ENCODE measurements at places on chromosomes 12 and 14.

DNA sequence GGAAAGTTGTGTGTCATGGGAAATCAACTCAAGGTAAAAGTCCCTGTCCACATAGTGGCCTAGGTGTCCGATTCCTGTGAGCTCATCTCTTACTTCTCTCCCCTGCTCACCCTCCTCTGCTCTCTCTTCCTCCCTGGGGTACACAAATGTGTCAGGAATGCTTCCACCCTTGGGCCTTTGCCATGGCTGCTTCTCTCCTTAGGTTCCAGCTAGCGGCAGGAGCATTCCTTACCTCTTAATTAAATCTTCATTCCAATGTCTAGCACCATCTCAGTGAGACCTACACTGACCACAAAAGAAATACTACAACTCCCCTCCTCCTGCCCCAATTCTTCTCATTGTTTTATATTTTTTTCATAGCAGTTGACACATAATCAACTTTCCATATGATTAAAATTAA lies 298.6 kb downstream of the PDZRN4 start:
- no peak for DNase-seq

DNA sequence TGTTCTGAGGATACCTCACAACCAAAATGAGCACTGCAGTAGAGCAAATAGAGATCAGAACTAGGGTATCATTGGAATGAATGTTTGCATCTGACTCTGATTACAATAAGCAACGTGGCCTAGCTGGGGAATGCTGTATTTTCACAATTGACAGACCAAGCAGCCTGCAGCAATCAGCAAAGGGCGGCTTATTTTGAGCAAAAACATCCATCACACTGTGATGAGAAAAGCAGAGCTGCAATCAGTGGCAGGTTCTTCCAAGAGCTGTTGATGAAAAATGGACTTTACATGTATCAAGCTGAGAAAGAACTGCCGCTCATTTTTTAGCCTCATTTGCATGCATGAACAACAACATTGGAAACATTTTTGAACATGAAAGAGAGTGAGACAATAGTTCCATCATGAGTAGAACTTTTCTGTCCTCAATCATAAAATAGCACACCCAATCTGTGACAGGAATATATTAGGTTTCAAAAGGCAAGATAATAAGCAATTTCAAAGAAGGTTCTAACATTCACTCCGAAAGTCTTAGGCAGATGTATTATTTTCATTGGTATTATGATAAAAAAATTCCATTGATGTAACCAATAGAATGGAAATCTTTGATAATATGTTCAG lies 249.7 kb upstream of the FBXO33 start:
- no peak for DNase-seq

DNA sequence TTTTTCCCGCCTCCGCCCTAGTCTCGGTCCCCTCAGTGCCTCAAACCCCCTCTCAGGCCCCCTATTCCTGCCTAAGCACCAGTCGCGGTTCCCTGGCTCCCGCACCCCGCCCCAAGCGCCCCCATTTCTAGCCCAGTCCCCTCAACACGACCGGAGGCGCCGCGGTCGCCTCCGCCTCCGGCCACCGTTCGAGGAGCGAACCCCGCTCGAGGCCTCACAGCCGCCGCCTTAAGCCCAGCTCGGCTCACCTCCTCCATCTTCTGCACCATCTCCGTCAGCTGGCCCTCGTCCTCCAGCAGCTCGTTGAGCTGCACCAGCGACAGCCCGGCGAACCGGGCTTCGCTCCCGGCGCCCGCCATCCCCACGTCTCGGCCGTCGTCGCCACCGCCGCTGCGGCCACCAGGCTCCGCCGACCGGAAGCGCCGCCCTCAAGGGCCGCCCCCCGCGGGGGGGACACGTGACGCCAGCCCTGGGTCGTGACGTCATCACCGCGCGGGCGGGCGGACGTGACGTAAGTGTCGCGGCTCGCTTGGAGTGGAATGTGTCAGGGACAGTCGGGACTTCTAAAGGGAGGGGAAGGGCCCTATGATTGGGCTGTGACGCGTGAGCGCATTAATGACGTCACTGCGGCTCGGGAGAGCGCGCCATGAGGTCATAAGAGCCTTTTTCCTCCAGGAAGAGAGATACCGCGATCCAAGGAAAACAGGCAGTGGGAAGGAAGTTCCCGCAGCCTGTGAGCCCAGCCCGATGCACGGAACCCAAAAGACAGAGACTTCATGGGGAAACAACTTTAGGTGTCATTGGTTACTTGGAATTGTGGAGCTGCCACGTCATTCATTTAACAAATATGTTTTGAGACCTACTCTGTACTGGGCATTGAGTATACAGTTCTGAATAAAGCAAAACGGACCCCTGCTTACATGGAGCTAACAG lies at the start of gene VPS37B:
VPS37B (minus strand) TSS at position 421 of the 933 bp plus-strand sequence; CDS start at position 359, 62 bp downstream.
- DNase-seq = peak; percentile 87

DNA sequence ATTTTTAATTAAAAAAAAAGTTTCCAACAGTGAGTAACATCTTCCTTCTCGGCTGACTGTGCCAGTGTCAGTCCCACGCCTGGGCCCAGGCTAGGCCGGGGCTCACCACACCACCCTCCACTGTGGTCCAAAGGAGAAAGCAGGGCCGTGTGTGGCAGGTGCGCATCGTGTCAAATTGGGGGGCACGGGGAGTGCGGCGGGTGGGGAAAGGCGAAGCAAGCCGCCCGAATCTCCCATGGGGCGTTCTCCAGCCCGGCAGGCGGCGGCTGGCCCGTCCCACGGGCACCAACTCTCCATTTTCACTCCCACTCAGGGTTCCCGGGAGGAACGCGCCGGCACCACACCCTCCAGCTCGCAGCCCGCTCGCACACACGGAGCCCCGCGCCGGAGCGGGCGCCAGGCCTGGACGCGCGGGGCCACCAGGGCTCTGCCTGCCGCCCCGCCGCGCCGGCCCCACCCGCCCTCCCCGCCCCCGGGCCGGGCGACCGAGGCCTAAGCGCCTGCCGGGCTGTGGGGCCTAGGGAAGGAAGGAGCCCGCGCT lies 604 bp downstream of the EEA1 start:
- DNase-seq = peak; percentile 52

GRCh38 chr12:20798554-20798953 lies 12.0 kb upstream of the SLCO1B3 start:
- DNase-seq = no peak

DNA sequence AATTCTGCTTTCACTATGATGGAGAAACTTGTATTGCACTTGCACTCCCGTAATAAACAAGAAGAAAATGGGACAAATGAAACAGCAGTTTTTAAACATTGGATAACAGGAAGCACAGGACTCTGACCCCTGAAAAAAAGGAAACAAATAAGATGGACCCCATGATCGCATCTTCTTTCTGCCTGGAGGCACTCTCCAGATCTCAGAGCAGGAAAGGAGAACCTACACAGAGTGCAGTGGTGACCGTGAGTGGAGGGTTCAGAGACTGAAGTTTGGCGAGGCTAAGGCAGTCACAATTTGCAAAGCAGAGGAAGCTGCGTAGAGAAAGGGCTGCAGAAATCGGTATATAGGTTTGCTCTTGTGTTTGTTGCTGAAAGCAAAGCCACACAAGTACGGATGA lies 6.1 kb upstream of the FGF6 start:
- no peak for DNase-seq

DNA sequence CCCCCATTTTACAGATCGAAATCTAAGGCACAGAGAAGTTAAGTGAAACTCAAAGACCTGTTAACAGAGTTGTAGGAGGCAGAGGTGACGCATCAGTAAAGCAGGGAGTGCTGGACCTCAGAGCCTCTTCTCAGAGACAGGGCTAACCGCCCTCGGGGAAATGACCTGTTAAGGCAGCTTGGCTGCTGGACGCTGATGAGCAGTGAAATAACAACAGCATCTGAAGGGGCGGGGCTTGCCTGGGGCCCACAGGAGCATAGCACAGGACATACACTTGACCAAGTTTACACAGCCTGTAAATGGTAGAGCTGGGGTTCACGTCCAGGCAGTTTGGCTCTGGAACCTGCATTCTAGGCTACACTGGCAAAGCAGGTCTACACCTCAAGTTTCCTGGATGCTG lies 39.3 kb downstream of the LRTM2 start:
- no peak for DNase-seq

DNA sequence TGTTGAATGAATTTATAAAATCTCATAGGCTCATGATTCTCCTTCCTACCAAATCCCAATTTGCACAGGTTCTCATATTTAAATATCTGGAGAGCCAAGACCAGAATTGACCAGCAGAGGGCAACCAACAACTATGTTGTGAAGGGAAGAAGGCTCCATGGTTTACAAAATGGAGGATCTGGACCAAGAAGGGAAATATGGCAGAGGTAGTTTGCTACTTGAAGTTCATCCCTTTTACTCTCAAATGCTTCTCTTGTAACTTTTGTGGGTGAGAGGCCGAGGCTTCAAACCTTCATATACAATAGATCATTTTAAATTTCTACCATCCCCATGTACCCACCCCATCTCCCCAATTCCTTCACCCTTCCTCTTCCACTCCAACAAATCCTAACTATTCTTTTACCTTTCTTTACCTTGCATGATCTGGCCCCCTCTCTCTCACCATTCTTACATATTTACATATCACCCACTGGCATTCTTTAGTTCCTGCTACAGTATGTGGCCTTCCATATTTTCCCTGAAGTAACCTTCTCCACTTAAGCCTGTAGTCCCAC lies 3.8 kb upstream of the SMARCC2 start:
- peak; percentile 73 for DNase-seq

DNA sequence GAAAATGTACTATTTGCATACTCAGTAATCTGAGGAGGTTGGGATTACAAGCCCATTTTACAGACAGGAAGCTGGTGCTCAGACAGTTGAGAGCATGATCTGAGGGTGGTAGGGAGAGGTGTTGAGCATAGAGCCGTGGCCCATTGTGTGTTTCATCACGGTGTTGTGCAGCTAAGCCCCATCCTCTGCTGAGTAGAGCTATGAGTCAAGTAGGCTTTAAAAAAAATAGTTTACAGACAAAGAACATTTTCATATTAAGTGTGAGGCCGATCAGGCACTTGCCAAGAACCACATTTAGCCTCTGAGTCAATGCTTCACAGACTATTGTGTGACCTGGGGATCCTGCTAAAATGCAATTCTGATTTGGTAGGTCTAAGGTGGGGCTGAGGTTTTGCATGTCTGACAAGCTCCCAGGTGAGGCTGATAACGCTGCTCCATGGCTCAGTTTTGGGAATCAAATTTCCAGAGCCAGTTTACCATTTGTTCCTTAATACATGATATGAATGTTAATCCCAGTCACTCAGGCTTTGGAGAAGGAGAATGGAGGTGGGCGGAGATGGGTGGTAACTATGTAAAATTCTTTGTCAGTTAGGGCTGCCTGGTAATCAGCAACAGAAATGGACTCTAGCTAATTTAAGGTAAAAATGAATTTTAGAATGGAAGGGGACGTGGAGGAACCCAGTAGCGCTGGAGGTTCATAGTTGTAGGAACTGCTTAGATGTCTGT lies 22.2 kb downstream of the ZNF664 start:
- DNase-seq = no peak

DNA sequence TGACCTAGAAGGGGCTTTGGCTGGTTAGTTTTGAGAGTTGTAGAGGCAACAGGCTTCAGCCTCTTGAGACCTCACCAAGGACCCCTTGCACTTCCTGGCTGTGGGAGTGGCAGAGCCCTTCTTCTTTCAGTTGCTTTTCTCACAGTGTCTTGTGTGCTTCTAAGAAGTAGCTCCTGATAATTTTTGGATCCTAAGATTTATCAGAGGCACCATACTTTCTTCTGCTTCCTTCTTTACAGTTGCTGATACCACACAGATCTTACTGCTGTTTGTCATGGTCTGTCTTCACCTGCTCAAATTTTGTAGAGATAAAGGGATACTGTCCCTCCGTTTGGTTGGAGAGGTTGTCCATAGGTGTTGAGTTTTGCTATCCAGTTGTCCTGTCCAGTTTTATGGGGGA lies 33.8 kb downstream of the VRK1 start:
- no peak for DNase-seq

GRCh38 chr12:6285063-6285477 lies 25.4 kb upstream of the PLEKHG6 start:
- peak; percentile 42 for DNase-seq

GRCh38 chr12:132544080-132544397 lies 54.1 kb downstream of the FBRSL1 start:
- DNase-seq = no peak

- no peak for DNase-seq
These were observed 27.5 kb upstream of the CDKN3 start for GRCh38 chr14:54369343-54369742.

- no peak for DNase-seq
These were observed 63.9 kb downstream of the LIN52 start for GRCh38 chr14:74148705-74149104.

- no peak for DNase-seq
These were observed 111.9 kb downstream of the CCDC60 start for GRCh38 chr12:119446459-119446858.

DNA sequence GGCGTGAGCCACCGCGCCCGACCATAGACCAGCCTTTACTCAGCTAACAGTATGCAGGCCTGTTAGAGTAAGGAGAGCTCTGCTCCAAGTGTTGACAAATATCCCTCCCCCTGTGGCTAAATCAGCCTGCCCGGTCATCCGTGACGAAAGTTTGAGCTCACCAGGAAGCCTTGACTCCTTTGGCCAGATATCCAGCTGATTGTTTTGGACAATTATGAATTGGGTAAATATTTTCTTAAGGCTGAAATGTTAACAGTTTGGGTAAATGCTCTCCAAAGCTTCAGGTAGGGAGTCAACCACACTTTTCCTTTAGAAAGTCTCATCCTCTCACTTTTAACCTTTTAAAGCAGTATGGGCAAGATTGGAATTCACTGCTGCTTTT lies 157.9 kb downstream of the PAWR start:
- no peak for DNase-seq

DNA sequence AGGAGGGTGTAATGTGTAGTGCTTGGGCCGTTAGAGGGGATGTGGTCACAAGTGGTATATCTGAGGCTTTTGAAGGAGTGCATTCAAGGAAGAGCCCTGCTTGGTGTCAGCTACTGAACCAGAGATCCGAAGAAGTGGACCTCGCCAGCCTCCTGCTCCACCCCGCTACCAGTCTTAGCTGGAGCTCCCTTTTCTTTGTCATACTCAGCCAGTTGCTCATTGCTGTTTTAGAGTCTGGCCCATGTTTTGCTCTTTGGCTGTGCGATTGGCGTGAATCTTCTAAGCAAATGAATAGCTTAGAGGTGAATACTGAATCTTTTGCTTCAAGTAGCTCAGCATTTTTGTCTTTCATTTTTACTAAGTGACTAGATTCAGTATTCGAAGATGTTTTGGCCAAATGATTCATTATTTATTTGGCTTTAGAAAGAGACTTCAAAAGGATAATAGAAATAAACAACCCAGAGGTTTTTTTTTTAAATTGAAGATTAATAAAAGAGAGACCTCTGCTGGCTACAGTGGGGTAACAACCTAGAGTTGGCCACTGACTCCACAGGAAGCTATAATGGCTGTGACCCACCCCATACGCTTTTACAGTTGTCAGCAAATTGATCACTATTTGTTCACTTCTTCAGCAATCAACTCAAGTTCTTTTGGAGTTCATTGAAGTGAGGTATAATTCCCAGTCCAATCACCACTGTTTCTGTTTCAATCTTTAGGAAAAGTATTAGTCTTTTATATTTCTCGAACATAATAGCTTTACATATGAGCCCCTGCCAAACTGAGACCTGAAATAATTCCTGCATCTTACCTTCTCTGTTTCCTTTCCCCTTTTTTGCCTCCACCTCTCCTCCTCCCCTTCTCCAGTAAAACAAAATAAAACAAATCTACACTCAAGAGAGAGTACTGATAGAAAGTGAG lies 19.9 kb downstream of the CDKN1B start:
- DNase-seq = no peak

GRCh38 chr12:13030541-13031291 lies 13.5 kb upstream of the FAM234B start:
- DNase-seq = no peak

Measured in activated T-cell treated with anti-CD3 and anti-CD28 coated beads for 4 hours (primary cell).